Astrocyte (in vitro differentiated cells and primary cell): ENCODE measurements at places on chromosomes 5 and 9. TPM values are rescaled to one million over a fixed set of nuclear protein-coding genes. Genes with fewer than 3 reads are reported as not detected.

DNA sequence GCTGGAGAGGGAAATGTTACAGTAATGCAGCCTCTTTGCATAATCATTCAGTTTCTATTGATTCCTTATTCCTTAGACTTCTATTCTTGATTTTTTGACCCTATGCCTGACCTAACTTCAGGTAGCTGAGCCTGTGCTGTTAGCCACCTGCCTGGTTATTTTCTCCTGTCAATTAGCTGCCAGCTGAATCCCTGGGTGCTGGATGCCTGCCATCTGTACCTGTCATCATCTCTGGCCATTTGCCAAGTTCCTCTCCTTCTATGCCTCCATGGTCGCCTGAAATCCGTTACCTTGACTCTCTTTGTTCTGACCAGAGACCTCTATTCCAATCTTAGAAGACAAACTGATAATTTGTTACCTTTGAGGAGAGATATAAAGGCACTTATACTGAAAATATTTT is 178.3 kb downstream of the CAVIN4 start:
- no peak for DNase-seq

DNA sequence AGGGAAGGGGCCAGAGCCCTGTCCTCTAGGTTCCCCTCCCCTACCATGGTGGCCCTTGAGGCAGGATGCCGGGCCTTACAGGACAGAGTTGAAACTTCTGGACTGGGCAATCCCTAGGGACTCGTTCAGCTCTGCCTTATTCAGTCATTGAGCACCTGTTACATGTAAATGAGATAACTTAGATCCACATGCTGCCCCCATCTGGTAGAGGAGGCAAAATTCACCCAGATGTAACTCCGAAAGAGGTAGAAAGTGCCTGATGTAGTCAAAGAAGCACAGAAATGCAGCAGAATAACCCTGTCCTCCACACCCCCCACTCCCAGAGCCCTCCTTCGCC is 1.5 kb downstream of the GGTA1 start:
- DNase-seq: peak; percentile 53

- DNase-seq: peak; percentile 36
Measured at GRCh38 chr9:132769906-132770769, 99.9 kb downstream of the GTF3C4 start.

Gene DND1
- 1.4 and 1.7 TPM in 2 replicates for total RNA-seq

DNA sequence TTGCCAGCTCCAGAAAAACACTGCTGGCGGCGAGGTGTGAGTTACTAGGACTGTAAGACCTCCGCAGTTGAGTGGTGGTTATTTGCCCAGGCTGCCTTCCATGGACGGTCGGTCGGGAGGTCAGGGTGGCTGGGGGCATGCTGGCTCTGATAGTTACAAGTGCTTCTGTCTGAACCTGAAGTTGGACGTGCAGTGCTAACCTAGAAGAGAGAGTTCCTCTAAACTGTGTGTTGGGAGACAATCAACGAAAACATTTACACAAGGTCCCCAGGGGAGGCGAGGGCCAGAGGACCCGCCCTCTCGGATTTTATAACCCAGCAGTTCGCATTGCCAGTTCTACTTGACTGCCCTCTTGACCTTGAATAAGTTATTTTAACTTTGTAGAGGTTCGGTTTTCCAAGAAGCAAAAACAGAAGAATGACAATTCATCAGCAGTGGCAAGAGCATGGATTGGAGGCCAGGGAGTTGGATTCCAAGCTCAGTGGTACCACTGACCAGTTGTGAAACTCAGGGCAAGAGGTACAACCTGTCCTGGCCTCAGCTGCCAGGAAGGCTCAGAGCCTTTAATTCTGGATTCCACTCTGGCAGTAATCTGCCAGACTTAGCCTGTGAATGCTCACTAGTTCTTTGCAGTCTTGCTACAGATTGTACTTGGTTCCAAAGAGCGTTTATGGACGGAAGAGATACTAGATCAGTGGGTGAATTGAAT is 28.7 kb upstream of the PDE8B start:
- no peak for DNase-seq

- DNase-seq: no peak
Measured at GRCh38 chr5:40688996-40689395, 9.3 kb downstream of the PTGER4 start.

DNA sequence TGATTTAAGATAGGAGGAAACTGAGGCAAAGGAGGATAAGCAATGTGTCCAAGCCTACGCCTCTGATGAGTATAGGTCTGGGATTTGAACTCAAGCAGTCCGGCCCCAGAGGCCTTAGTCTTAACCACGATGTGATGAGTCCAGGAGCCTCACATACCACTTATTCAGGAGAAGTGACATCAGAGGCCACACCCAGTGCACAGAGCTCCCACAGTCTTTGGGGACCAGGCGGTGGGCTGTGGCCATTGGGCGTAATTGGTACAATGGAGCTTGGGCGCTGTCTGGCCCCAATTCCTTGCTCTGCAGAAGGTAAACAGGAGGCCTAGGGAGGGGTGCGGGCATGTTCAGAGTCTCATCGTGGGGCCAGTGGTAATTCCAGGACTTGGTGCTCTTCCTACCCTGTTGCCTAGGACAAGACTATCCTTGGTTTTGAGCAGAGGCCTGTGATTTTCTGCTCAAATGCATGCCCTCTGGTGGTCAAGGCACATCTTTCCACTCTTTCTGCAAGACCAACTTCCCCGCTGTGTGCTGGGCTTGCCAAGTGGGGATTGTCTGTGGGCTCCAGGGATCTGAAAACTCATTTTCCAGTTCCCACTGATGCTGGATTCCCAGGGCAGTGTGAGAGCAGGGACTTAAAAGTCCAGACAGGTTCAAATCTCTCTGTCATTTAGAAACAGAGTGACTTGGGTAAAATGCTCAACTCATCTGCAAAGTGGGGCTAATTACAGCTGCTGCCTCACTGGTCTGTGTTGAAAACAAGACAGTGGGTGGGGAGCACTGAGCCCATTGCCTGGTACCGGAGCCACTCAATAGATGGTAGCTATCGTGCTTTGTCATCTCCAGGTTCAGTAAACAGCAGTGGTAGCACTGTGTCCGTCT is 15.8 kb downstream of the NDST1 start:
- peak; percentile 59 for DNase-seq

Gene DMRT2
- 0.17 and 0.18 TPM in 2 replicates for total RNA-seq

DNA sequence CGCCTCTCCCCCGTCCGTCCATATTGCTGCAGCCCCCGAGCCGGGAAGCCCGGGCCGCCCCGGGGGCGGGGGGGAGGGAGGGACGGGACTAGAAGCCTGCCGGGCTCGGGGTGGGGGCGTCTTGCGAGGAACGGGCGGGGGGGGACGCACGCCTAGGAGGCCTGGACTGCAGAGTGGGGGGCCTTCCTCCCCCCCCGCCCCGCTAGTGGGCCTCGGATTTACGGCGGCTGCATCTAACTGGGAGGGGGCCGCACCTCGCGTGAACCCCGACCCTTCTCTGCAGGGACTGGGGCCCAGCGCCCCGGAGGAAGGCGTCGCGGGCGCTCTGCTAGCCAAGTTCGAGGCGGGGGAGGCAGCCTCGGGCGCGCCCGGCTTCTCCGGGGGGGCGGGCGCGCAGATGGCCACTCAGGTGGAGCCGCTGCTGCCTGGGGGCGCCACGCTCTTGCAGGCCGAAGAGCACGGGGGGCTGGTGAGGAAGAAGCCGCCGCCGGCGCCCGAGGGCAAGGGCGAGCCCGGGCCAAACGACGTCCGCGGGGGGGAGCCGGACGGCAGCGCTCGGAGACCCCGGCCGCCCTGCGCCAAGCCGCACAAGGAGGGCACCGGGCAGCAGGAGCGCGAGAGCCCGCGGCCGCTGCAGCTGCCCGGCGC is at the start of gene LARP1:
LARP1 (plus strand) TSS at position 17 of the 648 bp plus-strand sequence; CDS start at position 398, 381 bp downstream.
- DNase-seq: no peak

- no peak for DNase-seq
Measured at GRCh38 chr5:15282611-15283010, 217.4 kb upstream of the FBXL7 start.

- peak; percentile 47 for DNase-seq
Measured at GRCh38 chr9:18596920-18597319, 123.0 kb downstream of the ADAMTSL1 start.

DNA sequence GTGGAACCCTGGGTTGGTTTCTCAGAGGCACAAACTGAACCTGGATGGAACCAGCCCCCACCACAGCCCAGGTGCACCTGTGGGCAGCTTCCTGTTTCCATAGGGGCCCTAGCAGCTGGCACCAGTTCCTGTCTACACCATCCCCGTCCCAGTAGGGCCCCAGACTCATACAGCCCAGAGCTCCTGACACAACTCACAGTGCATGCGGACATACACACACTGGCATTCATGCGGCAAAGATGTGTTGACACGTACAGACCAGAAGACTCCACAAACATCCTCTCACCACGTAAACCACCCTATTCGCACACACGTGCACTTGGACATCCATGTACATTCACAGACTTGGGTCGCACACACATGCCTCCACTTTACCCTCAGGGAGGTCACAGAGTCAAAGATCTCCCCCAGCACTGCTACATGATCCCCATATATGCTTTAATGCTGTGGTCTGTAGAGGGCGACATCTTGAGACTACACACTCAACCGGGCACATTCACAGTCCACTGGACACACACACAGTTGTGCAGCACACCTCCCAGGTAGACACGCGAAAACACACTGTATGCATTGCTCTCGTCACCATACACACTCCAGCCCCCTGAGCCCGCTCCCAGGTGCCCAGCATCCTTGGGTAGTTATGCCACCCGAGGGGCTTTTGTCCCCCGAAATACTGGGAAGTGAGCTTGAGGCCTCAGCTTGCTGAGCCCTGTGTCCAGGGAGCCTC is 22.4 kb downstream of the CXXC5 start:
- DNase-seq: peak; percentile 68

DNA sequence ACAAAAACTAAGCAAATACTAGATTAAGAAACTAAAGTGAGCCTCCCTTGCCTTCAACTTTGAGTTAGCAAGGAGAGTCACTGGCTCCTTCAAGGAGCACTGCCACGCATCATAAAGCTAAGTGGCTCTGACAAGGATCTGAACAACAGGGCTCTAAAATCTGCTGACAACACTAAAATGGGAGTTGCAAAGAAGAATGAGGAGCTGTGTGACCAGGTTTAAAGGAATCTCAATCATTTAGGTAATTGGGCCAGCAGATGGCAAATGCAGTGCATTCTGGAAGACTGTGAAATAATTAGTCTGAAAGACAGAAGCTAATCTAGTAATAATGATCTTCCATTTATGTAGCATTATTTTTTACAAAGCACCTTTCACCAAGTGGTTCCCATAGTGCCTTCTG is 297.0 kb upstream of the TAS2R1 start:
- peak; percentile 70 for DNase-seq

- no peak for DNase-seq
Measured at GRCh38 chr5:14545308-14545707, 36.3 kb upstream of the OTULINL start.

GRCh38 chr9:35186524-35186923 is 24.7 kb downstream of the UNC13B start:
- no peak for DNase-seq

DNA sequence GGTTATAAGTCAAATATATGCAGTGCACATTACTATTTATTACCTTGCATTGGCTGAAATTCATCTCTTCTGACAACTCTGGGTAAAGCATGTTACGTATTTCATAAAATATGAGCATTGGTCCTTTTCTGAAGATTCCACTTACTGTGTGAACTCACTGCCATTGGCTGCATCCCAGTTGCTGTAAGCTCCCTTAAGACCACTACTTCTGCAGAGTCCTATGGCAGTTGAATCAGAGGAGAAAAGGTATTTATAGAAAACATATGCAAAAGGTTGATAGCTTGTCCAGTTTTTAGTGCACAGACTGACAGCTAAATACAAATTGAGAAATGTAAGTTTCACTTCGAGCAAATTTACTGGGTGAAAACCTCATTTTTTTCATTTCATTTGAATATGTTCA is 394.6 kb upstream of the ARRDC3 start:
- no peak for DNase-seq

DNA sequence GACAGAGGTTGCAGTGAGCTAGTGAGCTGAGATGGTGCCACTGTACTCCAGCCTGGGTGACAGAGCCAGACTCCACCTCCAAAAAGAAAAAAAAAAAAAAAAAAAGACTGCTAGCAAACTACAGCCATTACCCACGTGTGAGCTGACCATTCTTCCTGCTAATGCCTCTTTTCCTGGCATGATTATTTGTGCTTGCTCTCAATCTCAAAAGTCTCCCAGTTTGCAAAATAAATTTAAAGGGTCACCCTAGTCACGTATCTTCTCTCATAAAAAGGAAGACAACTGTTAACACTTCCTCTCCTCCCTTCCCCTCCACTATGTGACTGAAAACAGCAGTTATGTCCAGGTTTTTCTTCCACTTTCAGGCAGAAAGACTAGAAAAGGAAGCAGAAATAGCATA is 37.2 kb downstream of the TRIM36 start:
- no peak for DNase-seq

DNA sequence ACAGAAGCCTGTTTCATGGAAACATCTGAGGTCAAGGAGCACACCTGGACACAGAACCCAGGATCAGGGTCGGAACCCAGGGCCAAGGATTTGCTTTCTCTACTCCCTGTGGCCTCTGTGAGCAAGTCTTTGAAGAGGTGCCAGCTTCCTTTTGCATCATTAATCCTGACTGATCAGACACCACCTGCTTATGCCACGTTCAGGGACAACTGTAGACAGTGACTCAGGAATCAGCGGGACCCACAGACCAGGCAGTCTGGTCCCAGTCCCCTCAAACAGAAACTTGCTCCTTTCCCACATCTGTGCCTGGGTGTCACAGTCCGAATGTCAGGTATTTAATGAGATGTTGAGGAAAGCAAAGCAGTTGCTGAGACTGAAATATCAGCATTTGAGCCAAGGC is 154.8 kb downstream of the SGCD start:
- DNase-seq: peak; percentile 41

DNA sequence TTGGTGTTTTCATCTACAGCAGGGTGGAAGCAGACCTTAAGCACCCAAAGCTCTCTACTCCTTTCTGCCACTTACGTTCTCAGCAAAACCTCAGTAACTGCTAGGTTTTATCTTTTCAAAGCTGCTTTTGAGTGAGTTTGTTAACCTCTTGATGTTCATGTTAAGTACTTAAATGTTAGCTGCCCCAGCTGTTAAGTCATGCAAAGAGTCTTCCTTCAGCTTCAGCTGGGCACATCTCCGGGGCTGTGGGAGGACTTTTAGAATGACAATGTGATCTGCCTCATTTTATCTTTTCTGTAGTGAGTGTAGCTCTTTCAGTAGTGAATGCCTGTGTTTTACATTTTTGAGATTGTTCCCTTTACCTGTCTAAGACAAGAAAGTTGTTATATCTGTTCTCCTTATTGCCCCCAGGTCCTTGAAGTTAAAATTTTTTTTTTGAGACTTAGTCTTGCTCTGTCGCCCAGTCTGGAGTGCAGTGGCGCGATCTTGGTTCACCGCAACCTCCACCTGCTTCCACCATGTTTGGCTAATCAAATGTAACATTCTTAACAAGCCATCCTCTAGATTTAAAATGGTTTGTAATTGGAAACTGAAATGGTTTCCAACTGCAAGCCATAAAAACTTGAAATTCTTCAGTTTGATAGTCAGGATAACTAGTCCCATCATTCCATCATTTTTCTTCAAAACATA is 19.6 kb downstream of the KDM4C start:
- DNase-seq: no peak

- peak; percentile 92 for DNase-seq
Measured at GRCh38 chr5:132265336-132266030, 8.0 kb downstream of the PDLIM4 start.

Gene CDC20B
- 0.11 and 0.17 TPM in 2 replicates for total RNA-seq

GRCh38 chr9:130662970-130663257 is 1.5 kb upstream of the PRDM12 start:
- DNase-seq: no peak
